Kidney (tissue), 22 donors: ENCODE measurements at places on chromosomes 5 and 9. TPM values are rescaled to one million over a fixed set of nuclear protein-coding genes. Genes with fewer than 3 reads are reported as not detected.

The SVEP1 gene
- 19.3 TPM for total RNA-seq

The SELENOP gene
- total RNA-seq = 305 TPM

The FOXD4L6 gene
- not detected for total RNA-seq

The NNT gene
- total RNA-seq = 101 TPM

The SYK gene
- total RNA-seq = 52.2 TPM

The OGN gene
- total RNA-seq = 3.8 TPM

The AIF1L gene
- 397 TPM for total RNA-seq

The IFNA21 gene
- not detected for total RNA-seq

The UBTD2 gene
- total RNA-seq = 17.8 TPM

The INSL4 gene
- total RNA-seq = not detected

The TLX3 gene
- not detected for total RNA-seq

The F12 gene
- 4.2 TPM for total RNA-seq

The TARS1 gene
- 99.5 TPM for total RNA-seq

The FAM153A gene
- 13.4 TPM for total RNA-seq

The OR1Q1 gene
- not detected for total RNA-seq

The IL6ST gene
- total RNA-seq = 378 TPM

The MRPS30 gene
- total RNA-seq = 48.0 TPM

The GDA gene
- 31.4 TPM for total RNA-seq

The CDH6 gene
- 196 TPM for total RNA-seq

The GTF3C4 gene
- total RNA-seq = 21.0 TPM

The MTAP gene
- 42.4 TPM for total RNA-seq

The ADGRV1 gene
- 7.0 TPM for total RNA-seq

The BRD9 gene
- 38.0 TPM for total RNA-seq

The MAT2B gene
- 84.4 TPM for total RNA-seq

The CSF1R gene
- 55.8 TPM for total RNA-seq

The IFNA2 gene
- total RNA-seq = not detected

The CCL28 gene
- total RNA-seq = 22.8 TPM

The OR1L6 gene
- total RNA-seq = not detected

The GRXCR2 gene
- not detected for total RNA-seq

The NIM1K gene
- 0.60 TPM for total RNA-seq

The PIP5K1B gene
- 10.1 TPM for total RNA-seq

The LCN1 gene
- total RNA-seq = not detected

The NEUROG1 gene
- not detected for total RNA-seq

The CNOT8 gene
- total RNA-seq = 40.4 TPM

The ARL14EPL gene
- total RNA-seq = not detected

The CAMK4 gene
- total RNA-seq = 4.7 TPM

The GZMA gene
- total RNA-seq = 6.1 TPM

The GTF2H2 gene
- 34.3 TPM for total RNA-seq

The CCNI2 gene
- 3.4 TPM for total RNA-seq

The GABRG2 gene
- not detected for total RNA-seq

The SPINK1 gene
- 2.2 TPM for total RNA-seq

The SLCO4C1 gene
- total RNA-seq = 35.1 TPM

The PCDHGA6 gene
- 7.2 TPM for total RNA-seq

The LCN15 gene
- total RNA-seq = not detected

The CRHBP gene
- total RNA-seq = 8.6 TPM

The PCDHB12 gene
- total RNA-seq = 2.5 TPM

The RBM27 gene
- 19.0 TPM for total RNA-seq
